Upper lobe of right lung (tissue), 1 donor: ENCODE measurements at places on chromosomes 2 and 18. TPM values are rescaled to one million over a fixed set of nuclear protein-coding genes. Genes with fewer than 3 reads are reported as not detected.

- no peak for DNase-seq
- no peaks in the 10 kb centered on the region for H3K4me1 ChIP-seq
- H3K36me3 ChIP-seq = no peaks in the 10 kb centered on the region
- H3K27me3 ChIP-seq = no peaks in the 10 kb centered on the region
- H3K27ac ChIP-seq = peak overlapping the region; percentile 55
These were observed 297.8 kb upstream of the SESTD1 start for GRCh38 chr2:179562330-179562885.

- H3K27me3 ChIP-seq = no peaks in the 10 kb centered on the region
- no peak overlapping the region for H3K27ac ChIP-seq
- no peaks in the 10 kb centered on the region for H3K36me3 ChIP-seq
- no peak for DNase-seq
- H3K4me3 ChIP-seq = no peak overlapping the region
These were observed 124.8 kb upstream of the CTNNA2 start for GRCh38 chr2:79388024-79388423.

DNA sequence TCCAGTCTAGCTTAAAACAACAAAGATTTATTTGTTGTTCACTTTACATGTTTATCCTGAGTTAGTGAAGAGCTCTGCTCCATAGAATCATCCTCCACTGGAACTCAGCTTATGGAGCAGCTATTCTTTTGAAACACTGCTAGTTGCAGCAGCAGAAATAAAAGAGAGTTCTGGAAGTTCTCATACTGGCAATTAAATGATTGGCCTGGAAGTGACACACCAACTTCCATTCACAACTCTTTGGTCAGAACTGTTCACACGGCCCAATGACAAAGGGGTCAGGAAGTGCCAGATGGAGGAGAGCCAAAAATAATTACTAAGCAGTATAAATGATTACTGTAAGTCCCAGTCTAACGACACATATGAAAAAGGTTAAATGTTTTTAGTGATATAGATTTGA is 39.1 kb downstream of the FBXO11 start:
- DNase-seq = no peak
- H3K4me1 ChIP-seq = peaks cover 64% of the 10 kb centered on the region
- H3K36me3 ChIP-seq = no peaks in the 10 kb centered on the region
- no peak overlapping the region for H3K27ac ChIP-seq
- H3K4me3 ChIP-seq = no peak overlapping the region

- no peak overlapping the region for H3K4me3 ChIP-seq
- no peaks in the 10 kb centered on the region for H3K27me3 ChIP-seq
- H3K27ac ChIP-seq = no peak overlapping the region
- H3K36me3 ChIP-seq = peaks cover 38% of the 10 kb centered on the region
- H3K4me1 ChIP-seq = peaks cover 10% of the 10 kb centered on the region
- no peak for DNase-seq
These were observed 34.7 kb upstream of the CALCRL start for GRCh38 chr2:187482796-187483195.

The UGT1A5 gene
- total RNA-seq = not detected

The KCNG3 gene
- 1.3 TPM for total RNA-seq
